ENCODE measurements at places on chromosomes 2 and 18.

GRCh38 chr2:34799556-34799955 lies 1200.5 kb upstream of the FAM98A start:
- no peak for DNase-seq

GRCh38 chr18:56001576-56001975 lies 413.6 kb upstream of the TCF4 start:
- DNase-seq, result no peak

DNA sequence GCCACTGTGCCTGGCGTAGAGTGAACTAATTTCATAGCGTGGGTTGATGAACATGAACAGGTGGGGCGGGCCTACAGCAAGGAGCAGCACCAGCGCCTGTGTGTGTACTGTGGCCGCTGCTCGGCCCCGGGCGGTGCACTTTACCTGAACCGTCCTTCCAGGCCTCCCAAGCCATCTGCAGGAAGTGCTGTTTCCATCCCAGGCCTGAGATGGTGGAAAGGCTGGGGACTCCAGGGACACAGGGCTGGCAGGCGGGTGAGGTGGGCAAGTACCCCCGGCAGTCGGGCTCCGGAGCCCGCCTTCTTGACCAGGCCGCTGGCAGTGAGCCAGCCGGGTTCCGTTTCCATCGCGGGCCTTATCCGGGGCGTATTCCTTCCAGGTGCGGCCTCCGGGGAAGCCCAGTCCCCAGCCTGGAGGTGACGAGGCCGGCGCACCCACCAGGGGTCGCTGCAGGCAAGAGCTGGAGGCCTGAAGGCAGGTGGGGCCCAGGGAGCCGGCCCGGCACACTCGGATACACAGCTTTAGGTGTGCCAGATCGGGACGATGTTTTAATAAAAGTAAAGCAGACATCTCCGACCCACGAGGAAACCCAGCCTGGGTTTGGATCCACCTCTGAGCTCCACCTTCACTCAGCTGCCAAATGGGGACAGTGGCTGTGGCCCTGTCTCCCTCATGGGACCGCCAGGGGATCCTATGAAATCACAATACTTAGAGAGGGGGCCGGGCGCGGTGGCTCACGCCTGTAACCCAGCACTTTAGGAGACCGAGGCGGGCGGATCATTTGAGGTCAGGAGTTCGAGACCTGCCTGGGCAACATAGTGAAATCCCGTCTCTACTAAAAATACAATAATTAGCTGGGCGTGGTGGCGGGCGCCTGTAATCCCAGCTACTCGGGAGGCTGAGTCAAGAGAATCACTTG lies 22.7 kb upstream of the PDIA6 start:
- peak; percentile 83 for DNase-seq

DNA sequence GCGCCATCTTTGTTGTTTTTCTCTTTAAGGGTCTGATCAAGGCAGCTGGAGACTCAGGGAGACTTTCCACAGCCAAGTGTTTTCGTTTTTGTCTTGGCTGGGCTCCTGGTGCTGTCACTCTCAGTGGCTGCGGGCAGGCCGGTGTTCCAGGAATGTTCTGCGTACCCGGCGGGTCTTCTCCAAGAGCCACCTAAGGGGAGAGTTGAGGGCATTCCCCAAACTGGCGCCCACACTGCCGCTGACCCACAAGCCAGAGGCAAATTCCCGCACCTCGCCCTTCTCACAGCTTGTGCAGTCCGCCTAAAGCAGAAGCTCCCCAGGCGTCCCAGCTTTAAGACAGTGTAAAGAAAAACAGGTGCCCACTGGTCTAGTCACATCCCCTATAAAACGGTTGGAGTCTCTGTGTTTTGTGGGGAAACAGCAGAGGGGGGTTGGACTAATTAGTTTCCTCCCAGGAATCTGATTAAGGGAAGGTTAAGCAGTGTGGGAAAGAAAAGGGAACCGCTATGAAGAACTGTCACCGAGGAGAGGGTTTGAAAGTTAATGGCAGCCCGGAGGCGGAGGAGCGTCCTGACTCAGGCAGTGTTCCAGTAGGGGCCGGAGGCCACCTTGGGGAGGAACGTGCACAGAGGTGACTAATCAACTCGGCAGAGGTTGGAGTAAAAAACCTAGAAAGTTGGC lies 224.5 kb downstream of the SLC4A3 start:
- no peak for DNase-seq

- DNase-seq, result no peak
These were observed 55.4 kb upstream of the NCOA1 start for GRCh38 chr2:24435391-24436316.

GRCh38 chr2:43642363-43642762 lies 5.3 kb downstream of the PLEKHH2 start:
- no peak for DNase-seq

GRCh38 chr2:43070676-43071502 lies 155.5 kb downstream of the ZFP36L2 start:
- peak; percentile 54 for DNase-seq

DNA sequence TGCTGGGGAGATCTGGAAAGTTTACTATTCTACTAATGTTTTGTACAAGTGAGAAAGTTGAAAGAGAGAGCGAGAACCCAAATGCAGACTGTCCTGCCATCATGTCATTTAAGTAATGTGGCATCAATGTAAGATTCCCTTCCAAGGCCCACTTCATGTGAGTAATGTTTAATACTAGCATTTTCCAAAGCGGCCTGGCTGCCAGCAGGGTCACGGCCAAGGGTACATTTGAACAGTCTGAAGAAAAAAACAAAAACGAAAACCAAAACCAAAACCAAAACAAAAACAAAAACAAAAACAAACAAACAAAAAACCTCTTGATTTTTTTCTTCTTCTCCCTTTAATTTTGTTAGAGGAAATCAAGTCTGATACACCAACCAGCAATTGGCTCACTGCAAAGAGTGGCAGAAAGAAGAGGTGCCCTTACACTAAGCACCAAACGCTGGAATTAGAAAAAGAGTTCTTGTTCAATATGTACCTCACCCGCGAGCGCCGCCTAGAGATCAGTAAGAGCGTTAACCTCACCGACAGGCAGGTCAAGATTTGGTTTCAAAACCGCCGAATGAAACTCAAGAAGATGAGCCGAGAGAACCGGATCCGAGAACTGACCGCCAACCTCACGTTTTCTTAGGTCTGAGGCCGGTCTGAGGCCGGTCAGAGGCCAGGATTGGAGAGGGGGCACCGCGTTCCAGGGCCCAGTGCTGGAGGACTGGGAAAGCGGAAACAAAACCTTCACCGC lies 2.2 kb downstream of the HOXD10 start:
- DNase-seq, result no peak

GRCh38 chr2:60523963-60524362 lies 29.5 kb downstream of the BCL11A start:
- DNase-seq, result no peak

GRCh38 chr2:43472527-43473194 lies 123.2 kb downstream of the THADA start:
- no peak for DNase-seq

Measured in neural crest cell (in vitro differentiated cells).